ENCODE measurements at places on chromosomes 2 and 18.

- DNase-seq = no peak
Observed at GRCh38 chr2:101341421-101341820, 32.9 kb upstream of the RNF149 start.

DNA sequence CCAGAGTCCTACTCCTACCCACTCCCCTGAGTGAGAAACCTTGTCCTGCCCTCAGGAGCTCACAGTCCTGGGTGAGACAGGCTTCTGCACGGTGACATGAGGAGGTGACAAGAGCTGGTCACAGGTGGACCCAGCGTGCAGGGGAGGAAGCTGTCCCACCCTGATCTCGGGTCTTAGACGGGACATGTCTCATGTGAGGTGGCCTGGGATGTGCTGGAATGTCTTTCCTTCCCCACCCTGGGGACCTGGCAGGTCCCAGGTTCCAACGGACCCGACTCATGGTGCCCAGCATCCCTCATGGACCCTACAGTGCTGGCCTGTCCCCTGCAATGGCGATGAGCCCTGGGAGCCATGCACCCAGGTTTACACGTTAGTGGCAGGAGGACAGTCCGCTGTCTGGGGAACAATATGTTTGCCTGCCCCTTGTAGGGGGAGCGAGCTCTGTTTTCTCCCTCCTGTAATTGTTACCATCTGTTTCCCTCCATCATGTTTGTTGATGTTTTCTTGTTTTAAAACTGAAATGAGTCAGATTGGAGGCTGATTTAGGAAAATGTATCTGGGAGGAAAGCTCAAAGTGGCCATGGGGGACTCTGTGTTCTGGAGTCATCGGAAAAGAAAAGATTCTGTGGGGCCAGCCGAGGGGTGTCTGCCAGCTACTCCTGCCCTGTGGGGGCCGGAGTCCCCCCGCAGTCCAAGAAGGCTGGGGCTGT, 238.1 kb downstream of the KLHL29 start:
- DNase-seq = no peak

GRCh38 chr2:25303633-25304236, 38.0 kb downstream of the DNMT3A start:
- no peak for DNase-seq

DNA sequence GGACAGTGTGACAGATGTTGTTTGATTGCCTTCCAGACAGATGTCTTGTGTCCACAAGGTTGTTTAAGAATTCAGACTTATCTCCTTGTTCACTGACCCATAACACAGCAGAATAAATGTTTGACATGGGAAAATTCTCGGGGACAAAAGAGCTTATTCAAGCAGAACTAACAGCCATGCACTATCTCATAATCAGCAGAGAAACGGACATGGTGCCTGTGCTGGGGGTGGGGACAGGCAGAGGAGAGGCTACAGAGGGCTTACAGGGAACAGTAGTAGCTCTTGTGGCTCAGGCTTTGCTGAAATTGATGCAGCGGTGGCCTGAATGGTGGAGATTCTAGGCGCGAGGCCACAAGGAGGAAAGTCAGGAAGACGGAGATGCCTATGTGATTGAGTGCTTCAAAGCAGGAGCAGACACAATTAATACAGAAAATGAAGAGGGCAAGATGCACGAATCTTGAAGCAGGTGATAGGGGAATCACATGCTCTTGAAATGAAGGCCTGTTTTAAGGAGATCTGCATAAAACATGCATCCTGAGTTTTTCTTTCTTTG, 62.0 kb upstream of the CAB39 start:
- DNase-seq = no peak

DNA sequence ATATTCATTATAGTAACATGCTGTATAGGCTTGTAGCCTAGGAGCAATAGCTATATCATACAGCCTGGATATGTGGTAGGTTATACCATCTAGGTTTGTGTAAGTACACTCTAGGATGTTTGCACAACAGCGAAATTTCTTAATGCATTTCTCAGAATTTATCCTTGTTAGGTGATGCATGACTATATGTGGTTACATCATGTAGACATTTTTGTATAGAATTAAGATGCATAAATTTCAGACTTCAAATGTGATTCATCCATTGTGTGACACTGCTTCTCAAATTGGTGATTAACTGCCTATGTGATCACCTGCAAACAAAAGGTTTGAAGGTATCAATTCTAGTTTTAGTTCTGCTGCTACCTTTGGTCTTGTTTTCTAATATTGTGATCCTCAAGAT, 1787.0 kb upstream of the PIK3C3 start:
- DNase-seq = no peak

- no peak for DNase-seq
Observed at GRCh38 chr18:72555968-72556367, 11.8 kb upstream of the CBLN2 start.

DNA sequence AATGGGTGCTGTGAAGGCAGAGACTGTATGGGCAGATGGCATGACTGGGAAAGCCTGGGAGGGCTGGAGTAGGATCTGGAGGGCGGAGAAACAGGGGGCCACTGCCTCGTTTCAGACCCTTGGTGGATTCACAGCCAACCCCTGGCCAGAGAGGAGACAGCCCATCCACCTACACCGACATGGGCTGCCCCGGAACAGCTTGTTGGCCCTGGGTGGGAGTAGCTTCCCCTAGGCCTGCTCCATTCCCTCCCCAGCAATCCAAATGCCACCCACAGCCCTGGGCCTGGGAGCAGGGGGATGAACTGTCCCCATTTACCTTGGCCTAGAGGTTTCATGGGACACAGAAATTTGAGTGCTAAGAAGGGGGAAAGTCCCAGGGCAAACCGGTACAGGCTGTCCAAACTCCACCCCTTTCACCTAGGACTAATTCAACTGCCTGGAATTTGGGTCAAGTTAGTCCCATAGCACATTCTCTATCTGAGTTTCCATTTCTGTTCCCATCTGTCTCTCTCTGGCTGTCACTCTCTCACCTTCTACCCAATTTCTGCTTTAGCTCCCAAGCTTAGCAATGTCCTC, 37.0 kb downstream of the LBH start:
- DNase-seq = no peak

DNA sequence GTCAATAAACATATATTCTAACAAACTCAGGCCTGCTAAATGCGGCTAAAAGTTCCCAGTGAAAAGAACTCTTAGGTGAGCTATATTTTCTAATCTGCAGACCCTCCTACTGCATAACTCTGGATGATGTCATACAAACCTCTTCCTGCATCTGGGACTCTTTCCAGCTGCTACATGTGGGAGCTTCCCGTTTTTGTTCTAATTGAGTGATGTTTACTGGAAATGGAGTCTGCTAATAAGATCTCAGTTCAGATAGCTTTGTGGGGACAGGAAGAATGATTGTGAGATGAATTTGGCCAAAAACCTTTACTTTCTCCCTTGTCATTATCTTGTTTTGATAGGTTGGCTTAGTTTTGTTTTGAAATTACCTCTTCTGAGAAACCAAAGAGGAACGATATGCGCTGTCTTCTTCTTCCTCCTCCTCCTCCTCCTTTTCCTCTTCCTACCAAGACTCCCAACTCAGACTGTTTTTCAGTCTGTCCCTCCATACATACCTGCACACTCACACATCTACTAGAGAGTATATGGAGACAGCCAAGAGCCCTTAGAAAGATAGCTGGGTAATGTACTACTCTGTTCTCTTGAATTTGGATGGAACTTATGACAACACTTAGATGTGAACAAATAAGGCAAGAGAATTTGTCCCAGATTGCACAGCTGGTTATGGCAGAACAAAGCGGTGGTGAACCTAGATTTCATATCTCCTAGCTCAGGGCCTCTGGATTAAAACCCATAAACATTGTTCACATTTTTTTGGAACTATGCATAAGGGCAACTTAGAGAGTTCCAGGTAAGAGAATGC, 39.8 kb upstream of the AAK1 start:
- DNase-seq = no peak

DNA sequence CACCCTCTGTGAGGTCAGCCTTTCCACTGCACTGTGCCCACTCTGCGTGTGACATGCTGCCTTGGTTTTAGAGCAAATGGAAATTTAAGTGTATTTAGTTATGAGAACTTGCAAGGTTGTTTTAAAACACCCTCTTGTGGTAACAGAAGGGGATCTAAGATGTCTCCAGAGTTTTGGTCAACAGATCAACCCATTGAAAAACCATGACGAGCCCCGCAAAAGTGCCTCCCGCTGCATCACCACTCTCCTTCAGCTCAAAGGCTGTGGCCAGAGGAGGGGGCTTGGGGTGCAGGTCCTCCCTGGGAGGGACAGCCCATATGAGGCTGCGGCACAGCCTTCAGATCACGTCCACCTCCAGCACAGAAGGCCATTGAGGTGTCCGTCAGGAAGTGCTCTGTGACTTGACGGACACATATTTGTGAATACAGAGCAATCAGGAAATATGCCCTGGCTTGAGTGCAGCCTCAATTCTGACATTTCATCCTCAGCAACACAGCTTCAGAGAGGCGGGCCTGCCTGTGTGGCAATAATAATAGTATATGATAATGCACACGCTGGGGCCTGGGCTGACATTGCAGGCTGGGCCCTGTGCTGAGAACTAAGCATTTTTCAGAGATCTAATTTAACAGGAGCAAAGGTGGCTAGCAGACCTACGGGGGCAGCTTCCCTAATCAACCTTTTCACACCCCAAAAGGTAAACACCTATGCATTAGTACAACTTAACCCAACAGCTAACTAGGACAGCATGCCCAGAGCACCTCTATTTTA, 213.9 kb downstream of the ANAPC1 start:
- DNase-seq = no peak

DNA sequence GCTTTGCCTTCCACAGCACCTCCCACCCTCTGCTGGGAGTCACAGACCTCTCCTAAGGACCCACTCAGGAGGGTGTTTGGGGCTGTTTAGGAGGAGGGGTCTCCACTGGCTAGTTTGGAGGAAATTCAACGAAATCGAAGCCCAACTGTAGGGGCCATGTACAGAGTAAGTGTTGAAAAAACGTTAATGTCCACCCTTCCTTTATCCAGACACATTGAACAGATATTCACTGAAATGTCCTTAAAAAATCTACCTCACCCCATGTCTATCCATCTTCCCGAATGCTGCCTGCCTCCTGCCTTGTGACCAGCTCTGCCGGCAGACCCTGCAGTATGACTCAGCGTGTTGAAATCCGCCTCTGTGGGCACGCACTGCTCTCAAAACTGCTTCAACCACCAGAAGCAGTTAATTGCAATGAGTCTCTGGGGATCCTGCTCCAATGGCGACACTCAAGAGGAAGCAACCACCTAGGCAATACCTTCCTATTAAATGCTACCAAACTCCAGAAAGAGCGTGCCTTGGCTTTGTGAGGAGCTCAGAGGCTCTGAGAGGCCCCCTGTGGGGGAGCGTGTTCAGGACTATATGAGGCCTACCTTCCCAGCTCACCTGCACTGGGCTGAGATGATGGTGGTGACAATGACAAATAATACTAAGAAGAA, 61.4 kb upstream of the RTN4 start:
- no peak for DNase-seq

GRCh38 chr18:7139409-7139808, 21.8 kb upstream of the LAMA1 start:
- no peak for DNase-seq
